ENCODE measurements at places on chromosomes 5 and 9. TPM values are rescaled to one million over a fixed set of nuclear protein-coding genes. Genes with fewer than 3 reads are reported as not detected.
A peak's percentile ranks its signal among the peaks of the same experiment; 100 is the strongest.

The SLC24A2 gene
- 9.5 TPM for total RNA-seq

DNA sequence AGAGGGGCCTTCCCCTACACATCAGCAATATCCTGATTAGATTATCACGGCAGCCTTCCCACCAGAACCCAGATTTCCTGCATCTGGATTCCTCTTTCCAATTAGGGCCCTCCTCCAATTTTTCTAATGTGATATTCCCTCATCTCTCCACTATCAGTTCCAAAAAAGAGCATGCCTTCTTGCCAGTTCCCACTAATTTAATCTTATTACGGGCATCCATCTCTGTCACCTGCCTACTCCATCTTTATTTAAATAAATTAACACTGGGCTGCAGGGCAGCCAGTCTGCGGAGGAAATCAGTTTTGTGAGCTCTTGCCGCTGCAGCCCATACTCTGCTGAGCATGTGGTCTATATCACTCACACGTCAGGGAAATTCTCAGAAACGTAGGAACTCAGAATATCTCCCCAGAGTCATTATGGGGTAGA is 16.6 kb upstream of the FBP2 start:
- no peak for DNase-seq

DNA sequence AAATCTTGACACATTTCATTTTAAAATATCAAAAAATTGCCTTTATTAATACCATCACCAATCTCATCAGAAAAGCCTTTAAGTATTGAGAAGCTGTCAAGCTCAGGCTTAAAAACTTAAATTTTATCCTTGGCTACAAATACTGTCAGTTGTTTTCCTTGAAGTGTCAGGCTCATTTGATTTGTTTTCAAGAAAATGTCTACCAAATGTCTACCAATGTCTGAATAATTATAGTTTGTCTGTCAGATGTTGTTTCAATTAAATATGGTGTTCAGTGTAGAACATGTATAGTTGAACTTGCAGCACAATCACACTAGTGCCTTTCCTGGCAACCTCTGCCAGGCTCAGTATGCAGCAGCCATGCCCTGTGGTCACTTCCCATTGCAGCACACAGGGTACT is 455.2 kb upstream of the ADAMTS16 start:
- DNase-seq, result no peak

DNA sequence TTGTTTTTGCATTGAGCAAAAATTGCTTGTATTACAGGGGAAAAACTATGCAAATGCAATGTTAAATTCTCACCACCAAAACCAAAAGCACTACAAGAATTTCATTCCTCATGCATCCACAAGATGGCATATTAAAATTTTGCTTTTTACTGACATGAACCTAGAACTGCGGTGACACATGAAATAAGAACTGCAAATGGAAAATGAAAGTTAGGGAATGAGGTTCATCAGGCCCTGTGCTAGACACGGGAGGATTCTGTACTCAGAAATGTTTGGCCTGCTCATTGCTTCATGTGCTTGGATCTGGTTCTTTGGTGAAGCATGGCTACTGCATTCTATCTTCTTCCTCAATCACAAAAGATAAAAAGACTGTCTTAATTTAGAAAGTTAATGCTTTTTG is 9.1 kb upstream of the RFK start:
- DNase-seq, result peak; percentile 48

DNA sequence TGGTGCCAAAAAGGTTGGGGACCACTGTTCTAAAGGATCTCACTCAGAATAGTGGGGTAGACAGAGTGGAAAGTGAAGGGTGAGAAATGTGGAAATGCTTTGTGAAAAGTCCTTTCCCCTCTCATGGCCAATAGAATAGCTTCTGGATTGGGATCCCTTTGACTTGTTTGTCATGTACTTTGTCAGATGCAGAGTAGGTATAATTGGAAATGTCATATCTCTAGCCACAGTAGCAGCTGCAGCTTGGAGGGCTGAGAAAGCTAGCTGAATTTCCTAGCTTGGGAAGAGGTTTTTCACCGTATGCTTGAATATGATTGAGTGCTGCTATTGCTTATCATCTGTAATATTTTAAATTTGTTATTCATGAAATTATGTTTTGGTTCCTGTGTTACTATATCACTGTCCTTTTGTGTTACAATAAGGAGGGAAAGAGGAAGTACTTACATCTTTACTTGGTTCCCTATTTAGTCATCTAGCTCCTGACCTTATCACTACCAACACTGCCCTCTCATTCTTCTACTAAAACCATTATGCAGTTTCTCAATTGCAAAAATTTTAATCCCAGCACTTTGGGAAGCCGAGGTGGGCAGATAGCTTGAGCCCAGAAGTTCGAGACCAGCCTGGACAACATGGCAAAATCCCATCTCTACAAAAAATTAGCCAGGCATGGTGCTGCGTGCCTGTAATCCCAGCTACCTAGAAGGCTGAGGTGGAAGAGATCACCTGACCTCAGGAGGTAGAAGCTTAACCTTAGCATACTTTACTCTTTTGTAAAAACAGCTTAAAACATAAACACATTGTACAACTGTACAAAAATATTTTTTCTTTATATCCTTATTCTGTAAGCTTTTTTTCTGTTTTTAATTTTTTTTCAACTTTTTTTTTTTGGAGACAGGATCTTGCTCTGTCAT is 12.4 kb downstream of the SLC30A5 start:
- DNase-seq, result no peak

- DNase-seq, result no peak
These were observed 38.9 kb downstream of the PTTG1 start for GRCh38 chr5:160460377-160461049.

GRCh38 chr5:124639095-124639665 is 107.3 kb downstream of the ZNF608 start:
- DNase-seq, result no peak

GRCh38 chr9:27386571-27387091 is 89.7 kb upstream of the EQTN start:
- no peak for DNase-seq

The FOXD4L3 gene
- total RNA-seq, result not detected

The C9orf85 gene
- 14.2 TPM for total RNA-seq

DNA sequence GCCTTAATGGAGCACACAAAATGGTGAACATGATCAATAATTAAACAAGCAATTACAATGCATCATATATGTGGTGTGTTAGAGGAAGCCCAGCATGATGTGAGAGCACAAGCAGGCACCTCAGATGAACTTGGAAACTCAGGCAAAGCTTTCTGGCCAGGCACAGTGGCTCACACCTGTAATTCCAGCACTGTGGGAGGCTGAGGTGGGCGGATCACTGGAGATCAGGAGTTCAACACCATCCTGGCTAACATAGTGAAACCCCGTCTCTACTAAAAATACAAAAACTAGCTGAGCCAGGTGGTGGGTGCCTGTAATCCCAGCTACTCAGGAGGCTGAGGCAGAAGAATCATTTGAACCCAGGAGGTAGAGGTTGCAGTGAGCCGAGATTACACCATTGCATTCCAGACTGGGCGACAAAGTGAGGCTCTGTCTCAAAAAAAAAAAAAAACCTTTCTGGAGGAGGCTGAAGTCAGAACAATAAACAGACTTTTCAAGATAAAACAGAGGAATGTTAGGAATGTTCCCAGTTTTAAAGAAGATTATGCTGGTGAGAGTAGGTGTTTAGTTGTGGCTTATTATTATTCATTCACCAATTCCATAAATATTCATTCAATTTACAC is 159.4 kb downstream of the CEMIP2 start:
- DNase-seq, result no peak

DNA sequence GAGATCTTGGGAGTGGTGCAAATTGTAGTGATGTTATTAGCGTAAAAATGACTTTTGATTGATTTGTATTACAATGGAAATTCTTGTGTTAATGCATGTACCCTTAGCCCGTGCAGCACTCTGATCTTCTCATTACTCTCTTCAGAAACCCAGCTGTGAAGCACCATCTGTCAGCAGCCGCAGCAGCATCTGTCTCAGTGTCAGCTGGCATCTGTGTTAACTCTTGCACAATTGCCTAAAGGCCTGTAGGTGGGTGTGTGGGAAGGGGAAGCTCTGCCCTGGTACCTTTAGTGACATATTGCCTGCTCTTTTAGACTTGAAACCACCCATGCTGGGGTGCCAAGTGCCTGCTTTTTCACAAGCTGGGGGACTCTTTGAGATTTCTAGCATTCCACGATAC is 101.3 kb downstream of the FBXL7 start:
- no peak for DNase-seq

DNA sequence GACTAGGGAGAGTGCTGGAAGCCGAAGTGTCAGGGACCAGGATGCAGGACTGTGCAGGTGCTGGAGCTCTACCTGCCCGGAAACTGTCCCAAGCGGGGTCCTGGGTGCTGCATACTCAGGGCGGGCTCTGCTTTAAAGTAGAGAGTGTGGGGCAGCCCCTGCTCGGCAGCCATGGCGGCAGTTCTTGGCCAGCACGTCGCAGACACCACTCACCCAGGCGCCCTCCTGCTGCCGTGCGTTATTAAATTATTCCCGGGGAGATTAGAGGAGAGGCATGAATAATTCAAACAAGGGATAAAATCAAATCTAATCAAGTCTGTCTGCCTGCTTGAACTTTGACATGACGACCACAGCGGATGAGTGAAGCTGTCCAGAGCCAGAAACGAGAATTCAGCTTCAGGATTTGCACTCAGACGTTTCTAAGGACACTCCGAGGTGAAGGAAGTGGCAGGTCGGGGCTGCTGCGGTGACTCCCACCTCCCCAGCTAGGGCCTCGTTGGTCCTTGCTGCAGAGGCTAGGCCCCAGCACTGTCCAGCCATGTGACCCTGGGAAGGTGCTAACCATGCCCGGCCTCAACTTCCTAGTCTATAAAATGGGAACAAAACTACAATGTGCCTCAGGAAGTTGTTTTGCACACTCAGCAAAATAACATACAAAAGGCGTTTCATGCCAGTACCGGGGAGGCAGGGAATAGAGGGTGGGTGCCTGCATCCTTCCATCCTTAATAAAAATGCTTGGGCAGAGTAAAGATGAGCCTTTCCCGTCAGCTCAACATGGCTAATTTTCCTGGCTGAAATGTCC is 91.3 kb upstream of the ADAMTS2 start:
- no peak for DNase-seq

The AIF1L gene
- 24.2 TPM for total RNA-seq

The ACTBL2 gene
- not detected for total RNA-seq

GRCh38 chr5:103601314-103601713 is 38.7 kb upstream of the NUDT12 start:
- no peak for DNase-seq

GRCh38 chr5:76805821-76806505 is 12.9 kb upstream of the F2RL1 start:
- DNase-seq, result no peak

The TAF11L10 gene
- total RNA-seq, result not detected

DNA sequence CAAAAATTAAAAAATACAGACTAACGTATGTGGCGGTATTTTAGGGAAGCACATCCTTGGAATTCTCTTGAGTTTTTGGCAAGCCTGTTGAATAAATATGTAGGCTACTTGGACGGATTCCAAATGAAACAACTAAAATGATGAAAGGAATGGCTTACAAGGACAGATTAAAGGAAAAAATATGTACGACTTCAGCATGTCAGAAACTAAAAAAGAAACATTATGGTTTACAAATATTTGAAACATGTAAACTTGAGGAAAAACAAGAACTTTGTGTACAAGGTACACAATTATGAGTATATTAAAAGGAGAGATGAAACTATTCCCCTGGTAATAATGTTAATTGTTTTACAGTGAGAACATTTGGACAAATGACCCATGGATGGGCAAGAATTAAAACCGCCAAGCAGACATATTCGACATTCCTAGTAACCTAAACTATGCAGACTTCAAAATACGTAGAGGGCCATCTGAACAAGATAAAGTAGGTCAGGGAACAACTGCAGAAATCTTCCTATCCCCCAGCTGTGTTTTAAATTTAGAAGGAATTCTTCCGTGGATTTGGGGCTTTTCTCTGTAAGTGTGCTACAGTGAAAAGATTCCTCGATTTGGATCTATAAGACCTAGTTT is 12.5 kb downstream of the EDIL3 start:
- no peak for DNase-seq

DNA sequence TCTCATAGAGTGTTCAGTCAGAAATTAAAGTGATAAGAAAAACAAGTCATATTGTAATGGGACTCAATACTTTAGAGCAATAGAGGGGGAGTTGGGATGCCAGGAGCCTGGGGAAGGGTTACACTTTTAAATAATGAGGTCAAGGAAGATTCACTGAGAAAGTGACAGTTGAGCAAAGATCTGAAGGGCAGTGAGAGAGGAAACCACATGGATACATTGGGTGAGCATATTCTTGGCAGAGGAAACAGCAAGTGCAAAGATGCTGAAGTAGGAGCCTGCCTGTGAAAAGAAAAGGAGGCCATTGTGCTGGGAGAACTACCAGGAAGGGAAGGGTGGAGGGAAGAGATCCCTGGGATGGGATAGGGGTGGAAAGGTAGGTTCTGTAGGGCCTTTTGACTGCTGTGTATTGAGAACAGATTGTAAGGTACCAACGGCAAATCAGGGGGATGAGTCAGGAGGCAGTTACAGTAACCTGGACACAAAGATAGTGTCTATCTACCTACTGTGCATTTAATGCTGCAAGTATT is 79.4 kb downstream of the PAM start:
- DNase-seq, result no peak

DNA sequence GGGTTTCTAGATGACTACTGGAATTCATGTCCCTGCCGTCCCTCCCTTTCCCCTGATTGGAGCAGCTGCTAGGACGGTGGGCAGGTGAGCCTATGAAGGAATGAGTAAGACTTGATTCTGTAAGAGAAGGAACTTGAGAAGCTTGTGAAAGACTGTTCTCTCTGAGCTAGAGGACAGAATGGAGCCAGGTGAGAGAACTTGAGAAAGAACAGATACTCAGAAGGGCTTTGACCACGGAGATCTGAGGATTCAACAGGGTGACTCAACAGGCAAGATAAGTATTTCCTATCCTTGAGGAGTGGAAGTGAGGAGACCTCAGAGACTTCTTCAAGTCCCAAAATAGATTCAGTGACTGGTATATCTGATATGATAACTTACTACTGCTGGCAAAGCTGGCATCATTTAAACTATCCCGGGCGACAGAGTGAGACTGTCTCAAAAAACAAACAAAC is 41.9 kb downstream of the HSDL2 start:
- no peak for DNase-seq

DNA sequence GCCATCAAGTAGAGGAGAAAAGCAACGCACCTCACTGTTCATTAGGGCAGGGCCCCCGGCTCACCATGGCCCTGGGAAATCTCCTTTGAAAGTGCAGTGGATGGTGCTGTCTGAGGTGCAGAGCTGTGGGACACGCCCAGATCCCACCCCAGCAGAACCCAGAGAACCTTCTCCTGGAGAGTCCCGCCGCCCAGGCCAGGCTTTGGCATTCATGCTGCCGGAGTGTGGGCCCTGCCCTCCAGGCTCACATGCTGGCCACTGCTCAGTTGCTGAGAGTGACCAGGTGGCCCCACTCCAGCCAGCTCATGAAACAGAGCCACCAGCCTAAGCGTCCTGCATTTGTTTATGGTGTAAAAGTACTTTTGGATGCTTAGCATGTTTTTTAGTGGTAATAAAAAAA is 23.8 kb upstream of the LRRC14B start:
- DNase-seq, result no peak

The GTF2H2C gene
- total RNA-seq, result 81.4 TPM

DNA sequence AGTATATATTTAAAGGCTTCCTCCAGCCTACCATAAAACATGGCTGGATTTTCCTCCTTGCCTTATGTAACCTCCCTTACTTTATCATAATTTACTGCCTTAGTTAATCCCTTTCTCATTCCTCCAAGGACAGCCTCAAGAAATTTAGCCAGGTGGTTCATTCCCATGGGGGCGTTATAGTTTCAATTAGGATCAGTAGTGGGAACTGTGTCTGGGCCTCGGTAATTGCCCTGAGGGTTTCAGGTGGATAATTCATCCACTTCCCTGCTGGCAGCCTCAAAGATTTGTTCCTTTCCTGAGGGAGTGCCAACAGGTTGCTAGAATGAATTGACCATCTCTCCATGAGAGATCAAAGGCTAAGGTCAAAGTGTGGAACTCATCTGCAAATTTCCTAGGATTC is 4.3 kb upstream of the GM2A start:
- DNase-seq, result no peak
